ENCODE measurements at places on chromosomes 1 and 21.

DNA sequence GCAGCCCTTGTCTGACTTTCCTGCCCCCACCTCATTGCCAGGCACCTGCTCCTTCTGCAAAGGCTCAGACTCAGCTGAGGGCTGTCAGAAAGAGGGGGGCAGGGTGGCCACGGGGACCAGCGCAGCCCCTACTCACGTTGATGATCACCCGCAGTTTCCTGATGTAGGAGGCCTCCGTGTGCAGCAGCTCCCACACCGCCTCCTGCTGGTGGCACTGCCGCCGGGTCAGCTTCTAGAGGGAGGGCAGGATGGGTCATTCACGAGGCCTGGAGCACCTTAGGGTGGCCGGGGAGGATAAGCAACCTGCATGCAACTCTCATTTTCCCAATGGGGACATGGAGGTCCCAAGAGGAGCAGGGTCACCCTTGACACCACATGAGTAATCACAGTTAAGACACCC, 6.4 kb upstream of the TNFRSF25 start:
- DNase-seq: no peak

DNA sequence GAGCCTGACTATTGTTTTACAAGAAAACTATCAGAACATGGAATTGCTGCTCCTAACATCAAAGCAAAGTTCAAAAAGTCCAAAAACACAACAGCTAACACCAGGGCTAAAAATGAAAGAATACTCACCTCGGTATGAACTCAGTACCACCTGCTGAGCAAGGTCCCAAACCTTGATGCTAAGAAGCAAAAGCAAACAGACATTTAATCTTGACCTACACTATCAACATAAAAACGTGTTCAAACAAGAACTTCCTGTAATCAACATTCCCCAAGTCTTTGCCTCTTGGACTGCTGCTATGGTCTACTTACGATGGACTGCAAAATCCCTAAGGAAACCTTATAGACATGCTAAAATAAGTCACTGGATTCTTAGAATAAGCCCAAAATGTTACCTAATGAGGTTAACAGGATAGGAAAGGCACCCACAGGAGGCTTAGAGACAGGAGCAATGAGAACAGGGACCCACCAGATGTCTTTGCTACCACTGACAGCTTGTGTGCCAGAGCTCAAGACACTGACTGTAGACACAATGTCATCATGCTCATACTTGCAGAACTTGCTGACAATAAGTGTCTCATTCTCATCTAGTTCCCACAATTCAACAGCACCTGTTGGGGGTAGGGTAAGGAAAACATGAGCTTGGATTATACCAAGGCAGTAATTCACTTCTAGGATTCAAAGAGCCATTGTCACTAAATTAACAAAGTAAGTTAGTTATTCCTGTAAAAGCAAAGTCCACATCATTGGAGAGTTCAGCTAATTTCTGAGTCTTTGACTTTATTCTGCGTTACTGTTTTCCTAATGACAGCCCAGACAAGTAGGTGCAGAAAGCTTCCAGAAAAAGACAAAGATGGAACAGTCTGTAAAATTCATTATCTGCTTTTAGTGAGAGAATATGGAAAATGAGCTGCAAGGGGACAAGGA, 1.8 kb downstream of the WDR77 start:
- no peak for DNase-seq

DNA sequence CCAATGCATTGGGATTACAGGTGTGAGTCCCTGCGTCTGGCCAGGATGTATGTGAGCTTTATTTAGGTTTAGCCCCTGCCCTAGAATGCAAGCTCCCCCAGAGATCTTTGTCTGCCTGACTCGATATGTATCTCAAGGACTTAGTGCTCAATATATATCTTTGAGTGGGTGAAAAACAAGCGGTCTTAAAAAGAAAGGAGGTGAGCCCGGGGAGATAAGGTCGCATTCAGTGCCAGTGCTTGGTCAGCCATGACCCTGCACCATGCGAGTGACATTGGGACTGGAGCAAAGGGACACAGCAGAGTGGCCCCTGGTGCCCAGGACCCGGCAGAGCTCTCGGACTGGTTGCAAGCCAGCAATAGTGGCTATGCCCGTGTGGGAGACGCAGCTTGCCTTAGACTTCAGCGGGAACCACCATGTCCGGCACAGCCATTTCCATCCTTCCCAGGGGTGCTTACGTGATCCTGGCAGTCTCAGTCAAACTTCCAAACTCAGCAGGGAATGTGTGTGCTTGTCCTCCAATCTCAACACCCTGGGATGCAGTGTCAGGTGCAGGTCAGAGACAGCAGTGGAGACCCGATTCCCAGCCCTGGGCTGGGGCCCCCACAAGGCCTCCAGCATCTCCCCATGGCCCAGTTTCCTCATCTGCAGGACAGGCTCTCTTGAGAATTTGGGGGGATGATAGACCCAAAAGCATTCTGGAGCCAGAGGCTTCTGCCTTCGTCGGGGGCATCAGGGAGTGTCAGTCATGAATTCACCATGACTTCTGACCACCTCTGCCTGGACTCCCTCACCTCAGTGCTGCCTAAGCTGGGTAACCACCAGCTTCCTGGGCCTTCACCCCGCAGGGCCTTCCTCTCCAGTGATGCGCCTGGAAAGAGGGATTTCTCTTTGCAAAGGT, 1.8 kb downstream of the MX2 start:
- DNase-seq: no peak

GRCh38 chr1:8020032-8020431, 6.1 kb downstream of the ERRFI1 start:
- DNase-seq: no peak

GRCh38 chr1:42043811-42044210, 109.4 kb upstream of the GUCA2B start:
- no peak for DNase-seq

GRCh38 chr1:32706491-32706890, 3.9 kb upstream of the SYNC start:
- no peak for DNase-seq

DNA sequence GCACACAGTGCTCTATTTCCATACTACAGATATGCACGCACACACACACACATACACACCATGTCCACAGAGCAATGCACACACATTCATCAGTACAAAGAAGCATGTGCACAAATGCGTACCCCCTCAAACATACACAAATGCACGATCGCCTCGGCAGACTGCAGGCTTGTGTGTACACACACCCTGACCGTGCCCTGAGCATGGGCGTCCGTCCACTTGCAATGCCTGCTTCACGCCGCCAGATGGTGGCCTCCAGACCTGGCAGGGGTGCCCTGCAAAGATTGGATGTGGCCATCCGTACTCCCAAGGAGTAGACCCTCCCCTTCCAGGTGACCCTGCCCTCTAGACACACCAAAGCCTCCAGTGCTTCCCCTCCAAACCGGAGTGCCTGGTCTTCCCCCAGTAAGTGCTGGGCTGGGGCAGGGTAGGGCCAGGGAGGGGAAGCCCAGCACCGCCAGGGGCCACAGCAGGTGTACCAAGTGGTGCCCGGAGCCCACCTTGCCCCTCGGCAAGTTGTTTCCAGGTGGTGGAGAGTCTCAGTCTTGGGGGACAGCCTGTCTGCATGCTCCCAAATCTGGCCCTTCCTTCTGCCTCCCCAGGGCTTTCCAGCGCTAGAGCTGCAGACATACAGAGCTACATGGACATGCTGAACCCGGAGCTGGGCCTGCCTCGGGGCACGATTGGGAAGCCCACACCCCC, 20.6 kb downstream of the ESPN start:
- DNase-seq: no peak

DNA sequence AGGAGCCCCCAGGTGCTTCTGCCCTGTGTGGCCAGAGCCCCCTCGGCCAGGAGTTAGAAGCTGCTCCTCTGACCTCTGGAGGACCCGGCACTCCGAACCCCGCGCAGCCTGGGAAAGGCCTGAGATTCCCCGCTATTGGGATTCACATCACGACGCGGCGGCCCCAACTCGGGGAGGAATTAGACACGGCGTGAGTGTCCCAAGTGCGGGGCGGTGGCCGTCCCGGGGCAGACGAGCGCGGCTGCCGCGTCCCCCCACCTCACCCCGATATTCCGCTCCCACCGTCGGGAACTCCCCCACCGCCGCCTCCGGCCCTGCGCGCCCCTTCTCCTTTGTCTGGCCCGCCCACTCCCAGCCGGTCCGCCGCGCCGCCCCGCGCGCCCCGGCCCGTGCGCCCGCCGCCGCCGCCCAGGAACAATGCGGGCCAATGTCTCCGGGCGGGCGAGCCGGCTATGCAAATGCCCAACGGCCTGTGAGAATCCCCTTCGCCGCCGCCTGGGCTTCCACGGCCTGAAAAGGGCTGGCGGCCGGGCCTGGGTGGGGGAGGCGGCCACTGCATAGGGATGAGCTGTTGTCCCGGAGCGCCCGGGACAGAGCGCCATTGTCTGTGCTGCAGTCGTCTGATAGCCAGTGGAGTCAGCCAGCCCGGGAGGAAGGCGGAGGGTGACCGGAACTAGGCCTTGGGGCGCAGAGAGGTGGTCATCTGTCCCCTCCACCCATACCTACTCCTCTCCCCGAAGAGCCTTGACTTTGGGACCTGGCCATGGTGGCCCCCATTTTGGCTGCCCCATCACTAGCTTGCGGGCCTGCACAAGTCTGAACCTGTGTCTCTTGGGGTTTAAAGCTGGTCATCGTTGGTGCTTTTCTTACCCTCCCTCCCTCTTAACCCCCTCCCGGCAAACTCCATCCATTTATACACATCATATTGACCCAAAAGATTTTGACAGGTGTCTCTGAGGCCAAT, 19.4 kb downstream of the RHBG start:
- no peak for DNase-seq

- no peak for DNase-seq
Measured at GRCh38 chr1:159911326-159912070, 11.5 kb upstream of the CFAP45 start.

GRCh38 chr1:196467230-196467925, 140.9 kb downstream of the KCNT2 start:
- no peak for DNase-seq

- no peak for DNase-seq
Measured at GRCh38 chr1:22163137-22163536, 20.2 kb upstream of the WNT4 start.

GRCh38 chr1:53582211-53583020, 123.2 kb downstream of the DMRTB1 start:
- DNase-seq: no peak

DNA sequence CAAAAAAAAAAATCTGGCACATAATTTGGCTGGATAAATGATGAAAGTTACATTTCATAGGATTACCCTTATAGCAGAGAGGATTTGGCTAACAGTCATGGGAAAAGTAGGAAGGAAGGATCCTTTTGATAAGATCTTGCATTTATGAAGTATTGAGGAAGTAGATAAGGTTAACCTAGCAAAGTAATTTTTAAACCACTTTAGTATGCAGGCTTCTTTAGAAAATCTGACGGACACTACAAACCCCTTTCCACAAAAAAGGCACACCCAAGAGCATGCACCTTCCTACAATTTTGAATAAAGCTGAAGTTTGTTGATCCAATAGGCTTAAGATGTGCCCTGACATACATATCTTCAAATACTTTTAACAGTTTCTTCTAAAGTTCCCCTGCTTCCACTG, 275.2 kb downstream of the GRIK1 start:
- no peak for DNase-seq

DNA sequence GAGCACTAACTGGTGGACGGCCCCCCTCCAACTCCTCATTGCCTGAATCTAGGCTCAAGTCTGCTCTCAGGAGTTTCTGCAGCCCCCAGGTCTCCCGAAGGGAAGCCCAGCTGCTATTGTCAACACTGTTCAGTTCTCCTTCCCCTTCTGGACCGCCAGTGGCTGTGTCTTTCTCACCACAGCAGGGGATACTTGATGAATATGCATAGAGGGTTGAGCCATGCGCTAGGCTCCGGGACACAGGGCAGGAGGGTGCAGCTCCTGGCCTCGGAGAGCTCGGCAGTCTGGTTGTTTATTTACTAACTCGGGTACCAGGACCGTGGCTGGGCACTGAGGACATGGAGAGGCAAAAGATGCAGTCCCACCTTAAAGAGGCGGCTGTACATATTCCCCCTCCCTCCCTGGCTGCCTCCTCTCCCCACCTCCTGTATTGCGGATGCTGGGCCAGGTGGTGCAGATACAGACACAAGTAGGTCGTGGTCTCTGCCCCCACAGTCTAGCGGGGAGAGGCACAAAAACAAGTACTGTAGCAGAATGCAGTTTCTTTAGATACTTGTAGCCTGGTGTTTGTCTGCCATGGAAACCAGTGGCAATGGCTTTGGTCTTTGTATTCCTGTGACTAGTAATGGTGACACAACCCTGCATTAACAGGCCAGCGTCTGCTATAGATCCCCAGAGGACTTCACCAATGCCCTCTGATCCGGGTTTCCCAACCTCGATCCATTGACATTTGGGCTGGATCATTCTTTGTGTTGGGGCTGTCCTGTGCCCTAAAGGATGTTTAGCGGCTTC, 26.2 kb downstream of the ARHGEF10L start:
- no peak for DNase-seq

GRCh38 chr1:174167265-174167803, 8.0 kb downstream of the RABGAP1L start:
- no peak for DNase-seq

DNA sequence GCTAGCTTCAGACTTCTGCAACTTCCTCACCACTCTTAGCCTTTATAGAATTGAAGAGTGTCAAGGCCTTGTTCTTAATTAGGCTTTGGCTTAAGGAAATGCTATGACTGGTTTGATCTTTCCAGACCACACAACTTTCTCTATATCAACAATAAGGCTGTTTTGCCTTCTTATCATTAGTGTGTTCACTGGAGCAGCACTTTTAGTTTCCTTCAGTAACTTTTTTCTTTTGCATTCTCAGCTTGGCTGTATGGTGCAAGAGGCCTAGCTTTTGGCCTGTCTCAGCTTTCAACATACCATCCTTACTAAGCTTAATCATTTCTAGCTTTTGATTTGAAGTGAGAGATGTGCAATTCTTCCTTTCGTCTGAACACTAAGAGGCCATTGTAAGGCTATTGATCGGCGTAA, 8.6 kb downstream of the PRKACB start:
- DNase-seq: no peak

Data from activated T-helper 9 cell treated with anti-CD3 and anti-CD28 coated beads, Interleukin-2, amount 50 U/mL, for 16 hours (primary cell).